Bone marrow (tissue), 2 donors: ENCODE measurements at places on chromosomes 1 and 21.

- DNase-seq = no peak
Observed at GRCh38 chr1:201937624-201938213, 8.6 kb downstream of the LMOD1 start.

DNA sequence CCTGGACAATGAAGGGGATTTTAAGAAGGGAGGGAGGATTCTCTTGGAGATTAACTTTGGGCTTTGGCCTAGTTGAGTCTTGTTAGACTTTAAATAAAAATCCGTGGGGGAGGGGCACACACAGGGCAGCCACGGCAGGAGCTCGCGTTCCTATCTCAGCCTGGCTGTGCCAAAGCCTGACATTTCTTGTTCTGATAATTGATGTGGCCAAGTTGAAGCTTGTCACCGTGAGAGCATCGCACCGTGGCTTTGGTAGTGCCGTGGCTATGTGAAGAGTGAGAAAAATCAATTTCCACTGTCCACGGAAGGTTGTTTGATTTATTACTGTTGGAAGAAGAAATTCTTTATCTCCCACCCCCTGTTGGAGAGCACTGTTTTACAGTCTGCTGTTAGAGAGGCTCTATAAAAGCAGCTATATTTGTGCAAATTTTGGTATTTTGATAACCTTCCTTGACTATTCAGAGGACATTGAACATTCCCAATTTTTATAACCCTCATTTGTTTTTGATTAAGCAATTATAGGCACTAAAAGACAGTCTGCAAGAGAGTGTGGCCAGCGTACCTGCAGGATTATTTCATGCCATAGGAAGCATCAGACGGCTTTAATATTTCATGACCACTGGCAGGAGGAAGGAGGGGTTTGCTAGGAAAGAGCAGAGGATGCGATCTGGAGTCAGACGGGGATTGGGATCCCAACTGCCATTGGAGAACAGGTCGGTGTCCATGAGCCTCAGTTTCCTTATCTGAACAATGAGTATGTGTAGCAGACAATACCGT lies 160.7 kb downstream of the KAZN start:
- no peak for DNase-seq

DNA sequence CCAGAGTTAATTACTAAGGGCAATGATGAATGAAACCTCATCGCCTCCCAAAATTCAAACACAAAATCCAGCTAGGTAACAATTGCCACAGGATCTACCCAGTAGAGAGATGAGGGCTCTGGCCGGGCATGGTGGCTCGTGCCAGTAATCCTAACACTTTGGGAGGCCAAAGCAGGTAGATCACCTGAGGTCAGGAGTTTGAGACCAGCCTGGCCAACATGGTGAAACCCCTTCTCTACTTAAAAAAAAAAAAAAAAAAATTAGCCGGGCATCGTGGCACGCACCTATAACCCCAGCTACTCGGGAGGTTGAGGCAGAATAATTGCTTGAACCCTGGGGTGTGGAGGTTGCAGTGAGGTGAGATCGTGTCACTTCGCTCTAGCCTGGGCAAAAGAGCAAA lies 15.8 kb downstream of the CD2 start:
- no peak for DNase-seq

- DNase-seq = no peak
Observed at GRCh38 chr1:93076268-93076667, 2.8 kb upstream of the MTF2 start.

DNA sequence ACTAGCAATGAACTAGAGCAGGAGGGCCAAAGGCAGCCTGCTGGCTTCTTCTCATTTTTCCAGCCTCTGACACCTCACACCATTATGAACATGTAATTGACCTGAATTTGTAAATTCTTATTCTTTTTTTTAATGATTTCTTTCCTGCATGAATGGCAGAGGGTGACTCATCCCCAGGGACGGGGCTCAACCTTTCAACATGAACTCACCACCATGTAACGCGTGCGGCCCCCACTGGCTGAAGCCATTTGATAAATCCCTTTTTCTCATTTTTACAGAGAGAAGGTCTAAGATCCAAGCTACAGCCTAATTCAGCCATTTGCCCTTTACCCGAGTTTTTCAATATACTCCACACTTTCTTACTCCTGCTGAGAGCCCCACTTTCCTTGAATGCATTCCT lies 9.3 kb upstream of the ETS2 start:
- no peak for DNase-seq

GRCh38 chr1:107486349-107486748 lies 345.5 kb downstream of the NTNG1 start:
- DNase-seq = no peak

- DNase-seq = no peak
Observed at GRCh38 chr1:19385869-19386591, 73.9 kb downstream of the SLC66A1 start.

- no peak for DNase-seq
Observed at GRCh38 chr1:38231941-38232340, 185.3 kb upstream of the POU3F1 start.

DNA sequence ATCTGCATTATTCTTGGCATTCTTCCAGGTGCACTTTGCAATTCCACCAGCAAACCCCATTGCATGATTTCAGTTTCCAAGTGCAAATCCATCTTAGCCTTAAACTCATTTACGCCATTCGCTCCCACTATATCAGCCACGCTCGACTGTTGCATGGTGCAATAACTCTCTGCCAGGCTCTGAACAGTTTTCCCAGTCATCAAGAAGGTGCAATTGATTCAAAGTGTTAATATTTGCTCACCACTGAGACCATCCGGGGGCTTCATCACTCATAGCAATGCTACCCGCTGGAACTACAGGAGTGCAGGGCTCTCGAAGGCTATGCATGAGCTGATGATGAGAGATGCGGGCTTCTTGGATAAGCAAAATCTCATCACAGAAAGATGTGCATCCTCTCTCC lies 488.2 kb downstream of the OMA1 start:
- DNase-seq = no peak

- no peak for DNase-seq
Observed at GRCh38 chr1:28862571-28863403, 50.8 kb downstream of the OPRD1 start.

DNA sequence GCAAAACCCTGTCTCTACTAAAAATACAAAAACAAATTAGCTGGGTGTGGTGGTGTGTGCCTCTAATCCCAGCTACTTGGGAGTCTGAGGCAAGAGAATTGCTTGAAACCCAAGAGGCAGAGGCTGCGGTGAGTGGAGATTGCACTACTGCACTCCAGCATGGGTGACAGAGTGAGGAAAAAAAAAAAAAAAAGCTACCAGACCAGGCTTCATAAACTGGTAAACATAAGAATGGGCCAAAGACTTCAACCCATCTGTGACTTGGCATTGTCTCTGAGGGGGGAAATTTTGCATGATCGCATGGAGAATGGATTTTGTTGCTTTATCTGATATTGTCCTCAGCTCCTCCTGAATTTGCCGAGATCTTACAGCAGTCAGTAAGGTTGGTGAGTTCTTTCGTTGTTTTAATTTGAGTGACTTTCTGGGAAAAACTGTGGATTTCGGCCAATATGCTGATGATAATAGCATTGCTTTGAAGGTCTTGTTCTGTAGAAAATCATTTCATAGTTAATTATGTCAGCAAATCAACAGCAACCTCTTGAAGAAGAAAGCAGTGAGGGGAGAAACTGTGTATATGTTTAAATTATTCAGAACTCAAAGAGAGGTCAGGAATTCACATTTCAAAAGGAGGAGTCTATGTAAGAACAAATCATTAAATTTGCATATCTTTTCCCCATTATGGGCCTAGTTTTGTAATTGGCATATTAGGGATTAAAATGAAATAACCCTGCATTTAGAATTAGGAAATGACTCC lies 13.1 kb downstream of the FGGY start:
- no peak for DNase-seq

GRCh38 chr1:65525266-65526048 lies 105.0 kb downstream of the LEPR start:
- no peak for DNase-seq

- no peak for DNase-seq
Observed at GRCh38 chr1:93463960-93464359, 16.0 kb downstream of the FNBP1L start.

GRCh38 chr1:156663178-156663577 lies 14.0 kb downstream of the NES start:
- no peak for DNase-seq

DNA sequence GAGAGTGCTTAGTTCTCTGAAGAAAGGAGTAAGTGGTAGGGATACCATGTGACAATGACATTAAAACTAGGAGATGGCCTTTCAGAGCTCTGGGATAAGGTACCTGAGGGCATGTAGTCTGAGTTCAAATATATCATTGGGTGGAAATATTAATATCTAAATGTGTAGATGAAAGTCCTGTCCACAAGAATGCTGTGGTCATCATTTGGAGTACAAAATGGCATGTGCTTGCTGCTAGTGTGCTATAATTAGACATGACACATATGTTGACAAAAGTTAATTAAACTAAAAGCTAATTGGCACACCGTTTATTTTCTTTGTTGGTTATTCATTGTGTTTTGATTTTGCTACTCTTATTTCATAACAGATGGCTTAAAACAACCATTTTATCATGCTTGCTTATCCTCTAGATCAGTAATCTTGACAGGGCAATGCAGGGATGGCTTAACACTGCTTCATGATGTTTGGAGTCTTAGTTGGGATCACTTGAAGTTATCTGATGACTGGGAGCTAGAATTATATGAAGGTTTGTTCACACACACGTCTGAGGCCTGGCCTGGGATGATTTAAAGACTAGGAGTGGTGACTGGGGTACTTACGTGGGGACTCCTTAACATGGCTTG lies 31.0 kb downstream of the CC2D1B start:
- DNase-seq = no peak

DNA sequence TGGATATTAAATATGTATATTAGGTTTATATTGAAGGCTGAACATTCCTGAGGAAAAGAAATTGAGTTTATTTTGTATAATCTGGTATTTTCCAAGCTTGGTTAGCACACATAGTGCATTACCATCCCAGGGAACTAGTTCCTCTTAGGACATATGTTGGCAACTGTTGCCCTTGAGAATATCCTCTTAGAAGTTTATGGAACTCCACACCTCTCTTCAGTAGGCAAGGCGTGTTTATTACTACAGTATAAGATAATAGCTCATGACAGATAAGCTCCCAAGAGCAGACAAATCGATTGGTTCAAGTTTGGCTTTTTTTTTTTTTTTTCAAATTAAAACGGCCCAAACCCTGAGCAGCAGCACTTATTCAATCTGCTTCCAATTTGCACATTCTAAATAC lies 59.8 kb upstream of the SIPA1L2 start:
- DNase-seq = no peak

DNA sequence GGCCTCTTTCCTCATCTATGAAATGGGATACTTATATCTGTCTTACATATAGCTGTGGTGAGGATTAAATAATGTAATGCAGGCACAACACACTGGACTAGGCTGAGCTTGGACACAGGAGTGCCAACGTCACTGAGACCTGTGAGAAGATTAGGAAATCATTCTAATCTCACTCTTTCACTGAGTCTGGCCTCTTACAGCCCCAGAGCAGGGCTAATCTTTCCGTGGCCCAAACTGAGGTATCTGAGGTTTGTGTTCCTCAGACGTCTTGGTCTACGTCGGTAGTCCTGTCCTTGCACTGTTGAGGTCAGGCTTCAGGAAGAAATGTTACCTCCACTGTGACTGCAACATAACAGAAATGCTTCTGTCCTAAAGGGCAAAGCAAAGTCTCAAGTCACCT lies 22.6 kb upstream of the A3GALT2 start:
- no peak for DNase-seq

GRCh38 chr1:113247782-113248181 lies 142.5 kb upstream of the MAGI3 start:
- DNase-seq = no peak

DNA sequence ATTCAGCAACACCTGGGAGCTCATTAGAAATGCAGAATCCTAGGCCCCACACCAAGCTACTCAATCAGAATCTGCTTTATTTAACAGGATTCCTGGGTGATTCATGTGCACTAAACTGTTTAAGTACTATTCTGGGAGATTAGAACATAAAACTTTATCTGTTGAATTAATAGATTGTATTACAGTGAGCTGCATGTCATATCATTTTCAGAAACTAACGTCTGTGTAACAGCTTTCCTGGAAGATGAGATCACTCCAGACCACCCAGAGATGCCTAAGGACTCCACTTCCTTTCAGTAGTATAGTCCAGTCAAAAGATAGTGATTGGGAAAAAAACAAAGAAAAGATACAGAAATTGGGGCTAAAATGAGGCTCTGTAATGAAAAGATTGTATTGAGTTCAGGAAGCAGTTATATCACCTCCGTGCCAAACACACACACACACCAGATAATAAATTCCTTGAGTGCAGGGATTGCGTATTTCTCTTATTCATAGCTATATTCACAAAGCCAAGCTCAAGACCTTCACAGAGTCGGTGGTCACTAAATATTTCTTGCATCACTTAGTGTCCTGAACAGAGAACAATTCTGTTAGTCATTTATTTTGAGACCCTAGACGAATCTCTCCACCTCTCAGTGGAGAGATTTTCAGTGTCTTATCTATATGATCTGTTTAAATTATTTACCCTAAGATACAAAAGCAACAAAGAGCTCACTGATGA lies 178.2 kb downstream of the DSCAM start:
- DNase-seq = no peak

DNA sequence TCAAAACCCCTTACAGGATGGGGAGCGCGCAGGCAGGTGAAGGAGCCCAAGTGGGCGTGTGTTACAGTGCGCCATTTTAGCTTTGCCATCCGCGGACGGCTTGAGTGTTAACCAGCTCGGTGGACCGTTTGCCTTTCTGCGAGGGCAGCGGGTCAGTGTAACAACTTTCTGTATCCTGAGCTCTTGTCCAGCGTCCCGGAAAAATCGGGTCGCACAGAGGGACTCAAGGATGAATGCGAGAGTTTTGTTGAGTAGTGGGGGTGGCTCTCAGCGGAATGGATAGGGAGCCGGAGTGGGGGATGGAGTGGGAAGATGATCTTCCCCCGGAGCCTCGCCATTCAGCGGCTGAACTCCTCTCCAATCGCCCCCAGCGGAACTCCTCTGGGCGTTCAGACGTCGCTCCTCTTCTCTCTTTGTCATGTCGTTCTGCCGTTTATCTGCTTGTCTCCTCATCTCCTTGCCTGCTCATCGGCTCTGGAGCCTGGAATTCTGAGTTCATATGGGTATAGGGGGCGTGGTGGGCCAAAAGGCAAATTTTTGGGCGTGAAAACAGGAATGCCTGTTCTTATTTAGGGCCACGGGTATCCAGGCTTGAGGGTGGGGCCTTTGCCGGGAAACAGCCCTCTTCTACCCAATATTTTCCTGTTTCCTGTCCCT lies 295.4 kb downstream of the CTH start:
- no peak for DNase-seq

- DNase-seq = no peak
Observed at GRCh38 chr1:154798645-154799044, 71.4 kb downstream of the KCNN3 start.

GRCh38 chr1:151165281-151165737 lies 393 bp downstream of the LYSMD1 start:
- no peak for DNase-seq

DNA sequence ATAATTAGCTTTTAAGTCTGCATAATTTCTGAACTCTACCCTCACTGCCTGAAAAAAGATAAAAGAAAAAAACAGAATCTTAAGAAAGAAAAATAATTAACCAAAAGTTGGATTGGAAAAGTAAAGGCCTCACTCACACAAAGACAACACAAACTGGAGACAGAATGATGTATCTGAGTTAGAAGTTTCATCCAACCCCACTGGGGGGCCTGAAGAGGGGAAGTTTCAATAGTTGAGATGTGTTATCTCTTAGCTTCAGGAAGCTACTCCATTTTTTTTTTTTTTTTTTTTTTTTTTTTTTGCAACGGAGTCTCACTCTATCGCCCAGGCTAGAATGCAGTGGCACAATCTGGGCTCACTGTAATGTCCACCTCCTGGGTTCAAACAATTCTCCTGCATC lies 19.9 kb downstream of the SYDE2 start:
- no peak for DNase-seq
